IPS DF 19.7 (cell line): ENCODE measurements at places on chromosomes 16 and 17.

- no peak for DNase-seq
Observed at GRCh38 chr16:10978124-10978523, 33.8 kb downstream of the CLEC16A start.

- DNase-seq: no peak
Observed at GRCh38 chr17:76473541-76473985, 6.2 kb downstream of the AANAT start.

DNA sequence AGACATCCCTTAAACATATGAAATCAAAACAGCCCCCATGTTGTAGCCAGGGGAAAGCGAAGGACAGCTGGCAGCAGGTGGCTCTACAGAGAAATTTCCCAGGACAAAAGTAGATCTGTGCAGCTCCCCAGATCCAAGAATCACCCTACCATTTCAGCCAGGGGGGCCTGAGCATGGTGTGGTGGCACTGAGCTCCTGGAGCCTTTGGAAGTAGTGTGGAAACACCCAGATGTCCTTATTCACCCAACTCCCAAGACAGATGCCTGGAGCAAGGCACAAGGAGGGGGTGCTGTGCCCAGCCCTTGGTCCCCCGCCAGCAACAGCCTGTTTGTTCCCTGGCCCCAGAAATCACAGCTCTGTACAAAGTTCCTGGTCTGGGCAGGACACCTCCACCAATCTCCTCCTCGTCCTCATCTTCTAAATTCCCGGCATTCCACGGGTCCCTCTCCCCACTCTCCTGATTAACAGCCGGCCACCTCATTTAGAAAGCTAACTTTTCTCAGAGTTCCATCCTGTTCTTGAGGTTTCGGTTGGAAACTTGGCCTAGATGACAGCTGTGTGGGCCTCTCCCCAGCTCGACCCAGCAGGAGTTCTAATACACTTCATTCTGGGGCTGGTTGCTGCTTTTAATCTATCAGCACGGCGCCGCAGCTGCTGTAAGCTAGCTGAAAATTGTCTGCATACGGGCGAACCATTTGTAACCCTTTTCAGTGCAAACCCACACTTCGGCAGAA, 191.1 kb downstream of the C16orf78 start:
- no peak for DNase-seq

GRCh38 chr16:19006446-19007315, 22.9 kb downstream of the TMC7 start:
- DNase-seq: no peak

DNA sequence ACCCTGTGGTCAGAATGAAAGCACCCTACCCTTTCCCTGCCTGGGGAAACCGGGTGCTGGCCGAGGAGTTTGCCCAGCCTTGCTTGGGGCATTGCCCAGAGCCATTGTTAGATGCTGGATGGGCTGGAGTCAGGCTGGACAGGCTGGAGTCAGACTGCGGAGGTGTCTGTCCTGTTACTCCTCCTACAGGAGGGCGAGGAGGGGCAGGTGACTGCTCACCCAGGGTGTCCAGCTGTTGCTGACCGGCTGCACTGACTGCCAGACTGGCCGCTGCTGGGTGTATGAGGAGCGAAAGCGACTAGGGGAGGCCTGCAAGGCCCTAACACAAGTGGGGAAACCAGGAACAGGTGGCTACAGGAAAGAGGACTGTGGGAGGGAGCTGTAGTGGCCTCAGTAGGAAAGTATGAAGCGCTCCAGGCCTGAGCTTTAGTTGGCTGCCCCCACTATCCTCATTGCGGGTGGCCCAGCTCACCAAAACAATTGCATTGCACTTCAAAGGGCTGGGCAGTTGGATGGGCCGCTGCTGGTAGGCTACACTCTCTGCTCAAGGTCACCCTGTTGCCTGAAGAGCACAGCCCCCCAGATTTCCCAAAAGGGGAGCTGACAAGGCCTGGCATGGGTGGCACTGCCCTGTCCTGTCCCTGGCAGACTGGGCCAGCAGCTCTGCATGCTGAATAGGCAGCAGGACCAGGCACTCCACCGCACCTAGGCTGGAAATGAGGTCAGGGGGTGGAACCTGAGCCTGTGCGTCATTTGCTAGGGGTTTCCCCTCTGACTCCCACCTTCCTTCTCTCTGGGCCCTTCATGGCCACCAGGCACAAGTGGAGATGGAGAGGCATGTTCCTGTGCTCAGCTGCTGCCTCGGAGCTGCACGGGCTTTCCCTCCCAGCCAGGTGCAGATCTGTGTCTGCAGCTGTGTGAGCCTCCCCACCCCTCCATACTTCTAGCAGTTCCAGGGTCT, 18.4 kb downstream of the LDHD start:
- no peak for DNase-seq

DNA sequence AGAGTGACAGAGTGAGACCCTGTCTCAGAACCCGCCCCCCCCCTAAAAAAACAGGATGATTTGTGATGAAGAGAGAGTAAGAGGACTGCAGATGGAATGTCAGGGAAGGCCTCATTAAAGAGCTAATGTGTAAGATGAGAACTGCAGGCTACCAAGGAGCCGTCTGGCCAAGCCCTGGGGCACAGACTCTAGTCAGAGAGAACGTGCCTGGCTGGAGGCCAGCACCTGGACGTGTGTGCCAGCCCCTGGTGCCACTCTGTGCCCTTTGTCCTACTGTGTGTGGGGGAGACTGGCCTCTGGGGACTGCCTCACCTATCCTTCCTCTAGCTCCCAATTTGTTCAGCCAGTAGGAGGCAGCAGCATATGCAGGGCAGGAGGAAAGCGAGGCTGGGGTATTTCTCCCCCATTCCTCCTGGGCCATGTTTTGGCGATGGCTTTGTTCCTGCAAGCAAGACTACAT, 37.1 kb downstream of the KNOP1 start:
- DNase-seq: no peak

DNA sequence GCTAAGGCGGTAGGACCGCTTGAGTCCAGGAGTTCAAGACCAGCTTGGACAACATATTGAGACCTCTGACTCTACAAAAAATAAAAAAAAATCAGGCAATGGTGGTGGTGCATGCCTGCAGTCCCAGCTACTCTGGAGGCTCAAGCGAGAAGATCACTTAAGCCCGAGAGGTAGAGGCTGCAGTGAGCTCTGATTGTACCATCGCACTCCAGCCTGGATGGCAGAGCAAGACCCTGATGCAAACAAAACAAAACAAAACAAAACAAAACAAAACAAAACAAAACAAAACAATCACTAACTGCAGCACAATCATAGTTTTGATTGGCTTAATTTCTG, 2.5 kb upstream of the BANP start:
- no peak for DNase-seq

- DNase-seq: no peak
Observed at GRCh38 chr16:65044873-65045272, 77.0 kb downstream of the CDH11 start.
